Glutamatergic neuron (in vitro differentiated cells): ENCODE measurements at places on chromosomes 3 and 15. TPM values are rescaled to one million over a fixed set of nuclear protein-coding genes. Genes with fewer than 3 reads are reported as not detected.

ERC2 gene
- 48.3 TPM for total RNA-seq

EAF1 gene
- total RNA-seq, result 43.9 TPM

SNTN gene
- not detected for total RNA-seq

STAB1 gene
- total RNA-seq, result 6.3 TPM

ARGFX gene
- total RNA-seq, result not detected

SH2D7 gene
- total RNA-seq, result not detected

CPN2 gene
- not detected for total RNA-seq

GPR160 gene
- total RNA-seq, result not detected

- DNase-seq, result peak; percentile 93
These were observed at the start of gene RSRC1 for GRCh38 chr3:158109804-158110657. TSS of gene RSRC1 (plus strand) at chr3:158110089. CDS start at chr3:158122105, 12,016 bp downstream.

DNA sequence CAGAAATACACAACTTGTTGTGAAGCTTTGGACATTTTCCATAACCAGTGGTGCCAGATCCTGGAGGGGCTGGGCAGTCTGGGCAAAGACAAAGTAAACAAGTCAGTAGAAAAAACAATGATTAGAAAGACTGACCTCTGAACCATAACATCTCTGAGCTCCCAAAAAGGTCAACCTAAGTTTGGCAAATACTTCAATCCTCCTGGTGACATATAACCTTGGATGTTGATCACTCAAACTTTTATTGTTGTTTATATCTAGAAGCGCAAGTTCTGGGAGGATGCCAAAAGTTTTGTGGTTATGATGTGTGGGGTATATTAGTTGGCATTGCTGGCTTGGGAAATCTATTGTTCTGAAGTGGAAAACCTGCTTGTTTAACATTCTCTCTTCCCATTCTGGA is 257.7 kb downstream of the DIPK2A start:
- no peak for DNase-seq

DNA sequence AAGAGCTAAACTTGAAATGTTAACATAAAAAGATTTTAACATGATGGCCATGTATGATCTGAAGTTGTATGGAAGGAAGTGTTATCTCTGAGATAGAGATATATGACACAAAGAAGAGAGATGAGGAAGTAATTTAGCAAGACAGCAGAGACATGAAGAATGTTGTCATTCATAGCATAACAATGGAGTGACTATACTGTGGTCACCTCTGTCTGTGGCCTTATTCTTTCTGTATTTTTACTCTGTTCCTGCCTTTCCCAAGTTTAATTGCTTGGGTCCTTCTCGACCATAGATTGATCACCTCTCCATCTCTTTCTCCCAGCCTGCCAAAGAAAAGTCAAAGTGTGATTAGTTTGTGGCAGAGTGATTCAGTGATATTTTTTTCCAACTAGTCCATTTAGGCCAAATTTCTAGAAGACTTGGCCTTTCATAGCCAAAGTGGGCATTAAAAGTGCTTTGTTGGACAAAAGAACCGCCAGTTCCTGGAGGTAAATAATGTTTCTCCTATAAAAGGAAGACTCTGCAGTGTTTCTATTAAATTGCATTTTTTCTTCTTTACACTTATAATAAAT is 711.9 kb downstream of the CADM2 start:
- DNase-seq, result no peak

- no peak for DNase-seq
These were observed 16.2 kb downstream of the ZPLD1 start for GRCh38 chr3:102450976-102451375.

GRCh38 chr3:8837162-8837561 is 67.7 kb upstream of the OXTR start:
- DNase-seq, result no peak

GRCh38 chr3:77468626-77469020 is 428.7 kb downstream of the ROBO2 start:
- DNase-seq, result peak; percentile 32

DNA sequence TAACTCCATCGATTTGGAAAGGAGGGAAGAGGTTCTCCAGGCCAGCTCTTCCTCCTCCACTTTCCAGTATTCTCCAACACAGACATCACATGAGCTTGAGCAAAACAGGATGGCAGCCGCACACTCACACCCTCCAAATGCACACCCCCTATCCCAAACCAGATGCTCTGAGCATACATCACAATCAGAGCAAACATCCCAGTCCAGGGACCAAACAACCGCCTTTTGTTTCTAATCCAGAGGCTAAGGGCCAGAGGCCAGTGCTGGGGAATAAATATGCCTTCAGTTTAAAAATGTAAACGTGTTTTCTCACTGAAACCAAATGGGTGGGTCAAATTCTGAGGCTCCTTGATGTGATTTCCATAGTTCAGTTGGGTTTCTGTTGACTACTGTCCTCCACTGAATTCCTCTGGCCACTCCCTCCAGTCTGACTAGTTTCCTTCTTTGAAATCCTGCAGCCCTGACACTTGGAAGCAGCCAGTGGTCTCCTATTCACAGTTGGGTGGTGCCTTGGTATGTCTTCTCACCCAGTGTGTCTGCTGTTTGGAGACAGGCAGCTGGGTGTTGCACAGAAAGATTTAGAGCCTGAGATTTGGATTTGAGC is 19.2 kb upstream of the MFGE8 start:
- no peak for DNase-seq

DNA sequence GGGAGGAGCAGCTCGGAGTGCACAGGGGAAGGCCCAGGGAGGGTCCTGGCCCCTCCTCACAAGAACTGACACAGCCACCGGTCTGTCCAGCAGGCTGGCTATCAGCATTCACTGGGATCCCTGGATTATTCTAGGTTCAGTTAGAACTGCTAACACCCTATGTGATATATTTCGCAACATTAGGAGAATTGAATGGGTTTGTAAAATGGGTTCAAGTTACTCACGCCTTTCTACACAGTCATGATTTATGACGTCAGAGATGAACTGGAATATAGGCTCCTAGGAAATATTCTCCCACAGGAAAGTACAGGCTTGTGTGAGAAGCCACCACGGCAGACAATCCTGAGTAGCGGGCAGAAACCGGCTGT is 969 bp upstream of the BSN start:
- no peak for DNase-seq

- DNase-seq, result no peak
These were observed 7.4 kb downstream of the TM6SF1 start for GRCh38 chr15:83114856-83115255.

DNA sequence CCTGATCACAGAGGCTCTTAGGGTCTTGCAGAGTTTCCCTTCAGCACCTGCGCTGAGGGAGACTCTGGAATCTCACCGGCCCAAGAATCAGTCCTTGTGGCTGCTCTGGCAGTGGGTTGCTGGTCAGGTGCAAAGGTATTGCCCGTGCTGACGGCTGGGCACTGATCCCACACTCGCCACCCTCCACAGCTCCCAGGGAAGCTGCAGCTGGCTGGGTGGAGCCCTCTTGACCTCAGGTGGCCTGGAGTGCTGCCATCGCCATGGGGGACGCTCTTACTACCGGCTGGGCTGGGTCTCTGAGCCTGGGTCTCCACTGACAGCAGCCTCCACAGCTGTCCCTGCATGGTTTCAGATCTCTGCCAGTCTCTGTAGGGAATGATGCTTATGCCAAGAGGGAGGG is 52.6 kb upstream of the EPHB3 start:
- no peak for DNase-seq

GRCh38 chr15:23860290-23861245 is 173.5 kb upstream of the NDN start:
- DNase-seq, result no peak

DNA sequence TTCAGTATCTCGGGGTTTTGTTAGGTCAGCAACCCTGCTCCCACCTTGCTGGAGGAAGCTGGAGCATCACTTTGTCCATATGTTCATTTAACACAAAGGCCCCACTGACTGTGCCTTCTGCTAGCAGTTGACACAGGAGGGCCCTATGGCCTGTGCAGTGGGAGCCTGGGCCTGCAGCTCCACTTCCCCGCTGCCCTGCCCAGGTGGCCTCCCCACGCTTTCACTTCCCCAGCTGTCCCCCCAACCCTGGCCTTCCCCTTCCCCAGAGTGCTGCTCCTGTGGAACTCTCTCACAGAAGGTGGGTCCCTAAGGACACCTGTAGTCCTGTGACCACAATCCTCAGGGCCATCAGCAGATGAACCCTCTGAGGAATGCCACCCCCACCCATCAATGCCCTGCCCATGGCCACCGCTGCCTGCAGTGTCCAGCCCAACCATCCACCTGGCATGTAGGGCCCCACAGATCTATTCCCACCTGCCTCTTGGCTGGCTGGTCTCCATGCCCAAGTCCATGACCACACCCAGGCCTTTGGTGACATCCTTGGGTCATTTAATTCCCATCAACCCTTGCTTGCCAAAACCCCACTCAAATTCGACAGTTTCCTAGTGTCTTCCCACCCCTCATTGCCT is 13.5 kb downstream of the TBC1D21 start:
- DNase-seq, result no peak

- DNase-seq, result peak; percentile 40
These were observed 318.6 kb downstream of the FGF12 start for GRCh38 chr3:192408647-192409200.

- peak; percentile 70 for DNase-seq
These were observed 3.6 kb upstream of the SMAD6 start for GRCh38 chr15:66698318-66698961.

GRCh38 chr3:102148598-102149337 is 286.0 kb upstream of the ZPLD1 start:
- no peak for DNase-seq

GRCh38 chr3:78831446-78831972 is 936.3 kb downstream of the ROBO1 start:
- no peak for DNase-seq

- DNase-seq, result no peak
These were observed 28.4 kb downstream of the RBM6 start for GRCh38 chr3:49968346-49968745.

GRCh38 chr3:144296808-144297207 is 325.2 kb downstream of the DIPK2A start:
- no peak for DNase-seq

DNA sequence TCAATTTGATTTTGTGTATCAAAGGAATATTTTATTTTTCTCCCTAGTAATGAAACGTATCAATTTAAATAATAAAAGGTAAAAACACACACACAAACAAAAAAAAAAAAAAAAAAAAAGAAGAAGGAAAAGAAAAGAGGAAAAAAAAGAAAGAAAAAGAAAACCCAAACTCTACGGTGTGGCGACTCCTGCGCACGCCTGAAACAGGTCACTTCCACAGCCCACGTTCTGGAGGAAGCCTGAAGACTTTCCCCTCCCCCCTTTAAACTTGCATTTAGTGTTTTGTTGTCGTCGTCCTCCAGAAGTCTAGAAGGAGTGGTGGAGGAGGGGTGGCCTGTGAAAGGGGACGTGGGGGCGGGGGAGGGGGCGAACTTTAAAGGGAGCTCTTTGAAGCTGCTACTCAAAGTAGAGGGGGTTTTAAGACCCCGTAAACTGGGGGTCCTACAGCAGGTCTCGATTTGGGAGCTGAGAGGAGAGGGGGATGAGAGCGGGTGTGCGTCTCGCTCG is 2.3 kb upstream of the TLE3 start:
- DNase-seq, result no peak

DNA sequence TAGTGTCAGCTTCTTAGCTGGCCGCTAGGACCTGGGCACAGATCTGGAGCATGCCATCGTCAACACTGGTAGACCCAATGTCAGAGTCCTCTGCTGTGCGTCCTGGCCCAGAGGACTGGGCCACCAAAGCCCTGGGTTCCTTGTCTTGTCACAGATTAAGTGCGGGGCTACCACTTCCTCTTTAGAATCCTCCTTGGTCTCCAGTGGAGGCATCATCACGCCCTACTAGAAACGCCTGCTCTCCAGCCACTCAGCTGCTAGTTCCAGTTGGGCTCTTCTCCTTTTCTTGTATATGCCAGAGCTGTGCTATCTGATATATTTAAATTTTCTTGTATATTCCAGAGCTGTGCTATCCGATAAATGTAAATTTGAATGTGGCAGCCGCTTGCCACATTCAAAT is 11.2 kb downstream of the PPCDC start:
- DNase-seq, result no peak
